ENCODE measurements at places on chromosomes 7 and 10.
A peak's percentile ranks its signal among the peaks of the same experiment; 100 is the strongest.

DNA sequence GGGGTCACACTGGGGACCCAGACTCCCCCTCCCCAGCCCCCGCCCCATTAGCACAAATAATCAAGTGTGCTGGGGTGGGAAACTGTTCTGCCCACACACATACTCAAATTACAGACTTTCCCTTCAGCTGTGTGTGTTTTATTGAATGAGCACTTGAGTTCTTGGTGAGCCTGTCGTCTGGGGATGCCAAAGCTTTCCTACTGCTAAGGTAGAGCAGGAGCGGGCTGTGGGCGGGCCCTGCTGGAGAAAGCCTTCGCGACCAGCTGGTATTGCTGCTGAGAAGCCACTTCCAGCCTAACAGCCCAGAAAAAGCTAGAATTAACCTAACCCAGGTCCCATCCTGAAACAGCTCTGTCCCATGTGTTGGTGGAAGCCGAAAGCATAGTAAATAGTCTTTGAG lies 87.0 kb upstream of the KMT2E start:
- no peak for DNase-seq

DNA sequence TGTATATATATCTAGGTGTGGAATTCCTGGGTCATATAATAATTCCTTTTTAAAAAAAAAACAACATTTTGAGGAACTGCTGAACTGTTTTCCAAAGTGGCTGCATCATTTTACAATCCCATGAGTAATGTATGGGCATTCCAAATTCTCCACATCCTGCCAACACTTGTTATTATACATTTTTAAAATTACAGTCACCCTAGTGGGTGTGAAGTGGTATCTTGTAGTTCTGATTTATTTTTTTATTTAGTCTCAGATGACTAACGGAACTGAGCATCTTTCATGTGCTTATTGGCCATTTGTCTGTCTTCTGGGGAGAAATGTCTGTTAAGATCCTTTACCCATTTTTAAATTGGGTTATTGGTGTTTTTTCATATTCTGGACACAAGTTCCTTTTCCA lies 12.0 kb upstream of the KLHL7 start:
- no peak for DNase-seq

DNA sequence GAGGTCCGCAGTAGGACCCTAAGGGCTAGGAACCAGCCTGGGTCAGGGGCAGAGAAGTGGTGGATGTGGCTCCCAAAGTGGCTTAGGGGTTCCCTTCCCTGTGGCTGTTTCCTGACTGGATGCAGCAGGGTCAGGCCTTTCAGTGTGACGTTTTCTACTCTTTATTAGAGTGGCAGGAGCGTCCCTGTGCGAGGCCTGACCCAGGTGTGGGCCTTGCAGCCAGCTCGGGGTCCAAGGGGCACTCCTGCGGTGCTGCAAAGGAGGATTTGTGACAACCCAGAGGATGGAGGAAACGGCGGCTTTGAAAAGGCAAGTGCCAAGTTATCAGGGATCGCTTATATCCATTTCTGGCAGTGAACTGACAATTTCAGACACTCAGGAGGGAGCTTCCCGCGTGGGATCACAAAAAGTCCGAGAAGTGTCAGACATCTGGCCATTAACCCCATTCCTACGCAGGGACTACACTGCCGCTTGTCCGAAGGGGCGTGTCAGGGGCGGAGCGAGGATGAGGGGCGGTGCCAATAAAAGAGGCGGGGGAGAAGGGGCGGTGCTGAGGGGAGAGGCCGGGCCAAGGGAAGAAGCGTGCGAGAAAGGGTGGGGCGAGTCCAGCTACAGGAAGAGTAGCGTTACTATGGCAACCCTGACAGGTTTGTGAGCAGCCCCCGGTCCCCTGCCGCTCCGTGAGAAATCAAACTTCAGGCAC lies 98.8 kb upstream of the ZNF722 start:
- DNase-seq = peak; percentile 62

DNA sequence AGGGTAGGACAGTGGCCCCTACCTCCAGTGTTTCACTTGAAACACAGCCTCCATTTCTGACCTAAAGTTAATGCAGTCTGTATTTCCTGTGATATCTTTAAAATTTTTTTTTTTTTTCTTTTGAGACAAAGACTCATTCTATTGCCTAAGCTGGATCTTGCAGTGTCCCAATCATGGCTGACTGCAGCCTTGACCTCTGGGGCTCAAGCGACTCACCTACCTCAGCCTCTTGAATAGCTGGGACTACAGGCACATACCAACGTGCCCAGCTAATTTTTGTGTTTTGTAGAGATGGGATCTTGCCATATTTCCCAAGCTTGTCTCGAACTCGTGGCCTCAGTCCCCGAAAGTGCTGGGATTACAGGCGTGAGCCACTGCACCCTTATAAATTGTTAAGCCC lies 16.7 kb upstream of the MGAM2 start:
- DNase-seq = no peak

- no peak for DNase-seq
Measured at GRCh38 chr7:71361451-71362032, 229.6 kb downstream of the GALNT17 start.

DNA sequence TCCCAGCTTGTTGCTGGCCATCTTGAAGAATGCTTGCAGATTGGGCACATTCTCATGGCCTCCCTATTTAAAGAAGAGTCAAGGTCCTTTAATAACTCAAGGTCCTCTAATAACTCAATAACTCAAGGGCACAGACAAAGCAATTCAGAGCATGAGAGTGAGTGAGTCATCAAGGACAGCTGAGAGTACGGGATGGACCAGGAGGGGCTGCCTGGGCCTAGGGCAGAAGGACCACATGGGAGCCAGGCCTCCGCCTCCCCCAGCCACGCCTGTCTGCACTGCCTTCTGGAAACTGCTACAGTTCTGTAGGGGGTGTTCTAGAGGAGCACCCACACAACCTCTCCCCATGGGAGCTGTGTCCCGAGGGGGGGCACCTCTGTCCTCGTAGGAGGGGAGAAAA lies 48.9 kb downstream of the ZNF503 start:
- DNase-seq = no peak

GRCh38 chr10:130555411-130555750 lies 419.2 kb downstream of the GLRX3 start:
- DNase-seq = no peak

DNA sequence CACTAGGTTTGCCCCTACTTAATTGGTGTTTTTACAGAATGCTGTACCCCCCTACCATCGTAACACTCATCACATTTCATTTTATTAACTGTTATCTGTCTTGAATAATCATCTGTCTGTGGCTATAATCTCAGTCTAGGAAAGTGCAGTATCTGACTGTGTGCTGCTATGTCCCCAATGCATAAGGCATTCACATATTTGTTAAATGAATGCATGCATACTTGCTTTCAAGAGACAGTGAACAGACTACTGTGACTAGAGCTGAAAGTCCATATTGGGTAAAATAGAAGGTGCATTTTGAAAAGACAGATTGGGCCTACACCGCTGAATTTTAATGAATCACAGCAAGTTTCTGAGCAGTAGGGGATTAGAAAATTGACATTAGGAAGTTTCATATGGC lies 112.3 kb downstream of the ARHGAP12 start:
- DNase-seq = no peak

DNA sequence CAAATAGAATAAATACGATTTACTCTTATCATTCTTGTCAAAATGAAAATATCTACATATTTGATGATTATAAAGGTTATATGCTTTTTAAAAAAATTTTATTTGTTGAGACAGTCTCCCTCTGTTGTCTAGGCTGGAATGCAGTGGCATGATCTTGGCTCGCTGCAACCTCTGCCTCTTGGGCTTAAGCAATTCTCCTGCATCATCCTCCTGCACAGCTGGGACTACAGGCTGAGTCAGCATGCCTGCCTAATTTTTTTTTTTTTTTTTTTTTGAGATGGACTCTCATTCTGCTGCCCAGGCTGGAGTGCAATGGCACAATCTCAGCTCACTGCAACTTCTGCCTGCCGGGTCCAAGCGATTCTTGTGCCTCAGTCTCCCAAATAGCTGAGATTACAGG lies 48.9 kb downstream of the PUS7 start:
- no peak for DNase-seq

GRCh38 chr10:91049296-91049987 lies 128.6 kb upstream of the ANKRD1 start:
- DNase-seq = no peak

GRCh38 chr10:19828278-19829049 lies 12.2 kb downstream of the PLXDC2 start:
- DNase-seq = no peak

GRCh38 chr10:93995598-93996271 lies 2.0 kb downstream of the PLCE1 start:
- no peak for DNase-seq

- DNase-seq = no peak
Measured at GRCh38 chr7:17506095-17506494, 207.6 kb downstream of the AHR start.

DNA sequence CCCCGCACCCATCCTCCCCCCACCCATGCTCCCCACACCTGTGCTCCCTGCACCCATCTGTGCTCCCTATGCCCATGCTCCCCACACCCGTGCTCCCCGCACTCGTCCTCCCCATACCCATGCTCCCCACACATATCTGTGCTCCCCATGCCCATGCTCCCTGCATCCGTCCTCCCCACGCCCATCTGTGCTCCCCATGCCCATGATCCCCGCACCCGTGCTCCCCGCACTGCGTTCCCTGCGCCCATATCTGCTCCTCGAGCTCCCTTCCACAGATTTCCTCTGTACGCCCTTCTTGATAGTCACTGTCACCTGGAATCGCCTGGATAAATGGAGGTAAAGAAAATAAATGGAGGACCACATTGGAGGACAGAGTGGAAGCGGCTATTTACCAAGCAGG lies 9.9 kb downstream of the DIP2C start:
- no peak for DNase-seq

DNA sequence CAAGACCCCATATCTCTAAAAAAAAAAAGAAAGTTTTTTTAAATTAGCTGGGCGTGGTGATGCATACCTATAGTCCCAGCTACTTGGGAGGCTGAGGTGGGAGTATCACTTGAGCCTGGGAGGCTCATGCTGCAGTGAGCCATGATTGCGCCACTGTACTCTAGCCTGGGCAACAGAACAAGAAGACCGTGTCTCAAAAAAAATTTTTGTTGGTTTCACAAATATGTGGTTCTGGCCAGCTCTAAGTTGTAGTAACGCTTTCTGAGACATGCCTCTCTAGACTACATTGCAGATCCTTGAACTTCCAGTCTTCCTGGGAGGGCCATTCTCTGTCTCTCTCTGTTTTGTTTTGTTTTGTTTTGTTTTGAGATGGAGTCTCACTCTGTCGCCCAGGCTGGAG lies 24.6 kb upstream of the RHBDD2 start:
- no peak for DNase-seq

GRCh38 chr7:85068799-85069198 lies 118.1 kb downstream of the SEMA3D start:
- no peak for DNase-seq

Measured in effector CD4-positive, alpha-beta T cell (primary cell).